ENCODE measurements at places on chromosomes 6 and 20. TPM values are rescaled to one million over a fixed set of nuclear protein-coding genes. Genes with fewer than 3 reads are reported as not detected.

The PXDC1 gene
- 50.8 TPM for total RNA-seq

The PROCR gene
- total RNA-seq = 244 TPM

The PERP gene
- 14.2 TPM for total RNA-seq

The GLP1R gene
- under 0.01 TPM for total RNA-seq

The ABCC10 gene
- 18.8 TPM for total RNA-seq

The STX16 gene
- 37.2 TPM for total RNA-seq

The LST1 gene
- total RNA-seq = not detected
